ENCODE measurements at places on chromosomes 6 and 20.
A peak's percentile ranks its signal among the peaks of the same experiment; 100 is the strongest.

- no peaks in the 10 kb centered on the region for H3K4me1 ChIP-seq
- H3K4me3 ChIP-seq, result no peak overlapping the region
- H3K36me3 ChIP-seq, result no peaks in the 10 kb centered on the region
- DNase-seq, result no peak
These were observed 101.5 kb downstream of the KIF6 start for GRCh38 chr6:39623750-39624149.

GRCh38 chr6:99885051-99885450 is 109.0 kb downstream of the MCHR2 start:
- H3K4me1 ChIP-seq, result no peaks in the 10 kb centered on the region
- H3K27me3 ChIP-seq, result no peaks in the 10 kb centered on the region
- H3K36me3 ChIP-seq, result no peaks in the 10 kb centered on the region
- no peak overlapping the region for H3K4me3 ChIP-seq
- DNase-seq, result no peak

GRCh38 chr6:7543789-7544424 is 2.4 kb downstream of the DSP start:
- peak; percentile 38 for DNase-seq
- peaks cover 40% of the 10 kb centered on the region for H3K4me1 ChIP-seq
- H3K4me3 ChIP-seq, result peak overlapping the region; percentile 83
- peaks cover 44% of the 10 kb centered on the region for H3K27me3 ChIP-seq
- no peak overlapping the region for H3K27ac ChIP-seq

DNA sequence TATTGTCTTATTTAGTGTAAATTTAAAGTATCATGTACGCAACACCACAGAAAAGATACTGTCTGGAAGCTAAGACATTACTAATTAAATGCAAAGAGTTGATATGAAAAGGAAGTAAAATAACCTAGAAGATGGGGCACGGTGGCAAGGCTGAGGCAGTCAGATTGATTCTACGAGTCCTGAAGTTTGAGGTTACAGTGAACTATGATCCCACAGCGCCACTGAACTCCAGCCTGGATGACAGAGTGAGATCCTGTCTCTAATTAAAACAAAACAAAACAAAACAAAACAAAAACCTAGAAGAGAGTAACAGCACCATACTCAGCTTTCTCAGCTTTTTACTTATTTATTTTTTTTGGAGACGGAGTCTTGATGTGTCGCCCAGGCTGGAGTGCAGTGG is 199.0 kb downstream of the PRKN start:
- H3K36me3 ChIP-seq, result no peaks in the 10 kb centered on the region
- H3K27ac ChIP-seq, result no peak overlapping the region
- no peak for DNase-seq
- peaks cover 4% of the 10 kb centered on the region for H3K4me1 ChIP-seq

- H3K4me3 ChIP-seq, result no peak overlapping the region
- no peak overlapping the region for H3K27ac ChIP-seq
- peaks cover 4% of the 10 kb centered on the region for H3K4me1 ChIP-seq
- DNase-seq, result no peak
- H3K27me3 ChIP-seq, result no peaks in the 10 kb centered on the region
These were observed 100.1 kb upstream of the CCDC28A start for GRCh38 chr6:138673346-138674014.

DNA sequence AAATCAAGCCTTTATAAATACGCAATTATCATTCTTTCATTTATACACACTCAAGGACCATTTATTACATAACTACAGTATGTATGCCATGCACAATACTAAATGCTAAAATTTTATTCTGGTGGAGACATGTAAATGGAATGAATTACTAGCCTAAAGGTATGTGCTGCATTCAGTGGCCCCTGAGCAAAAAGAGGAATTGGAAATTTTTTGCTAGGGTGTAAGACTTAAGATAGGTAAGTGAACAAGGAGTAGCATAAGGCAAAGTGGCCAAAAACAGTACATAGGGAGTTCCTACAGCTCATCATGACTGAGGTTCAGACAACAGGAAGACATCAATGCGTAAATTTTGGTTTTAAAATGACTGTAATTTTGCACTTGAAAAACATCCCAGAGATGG is 2.3 kb upstream of the MTFR2 start:
- no peaks in the 10 kb centered on the region for H3K36me3 ChIP-seq
- no peaks in the 10 kb centered on the region for H3K4me1 ChIP-seq
- no peak for DNase-seq
- no peak overlapping the region for H3K27ac ChIP-seq
- H3K4me3 ChIP-seq, result no peak overlapping the region
- no peaks in the 10 kb centered on the region for H3K27me3 ChIP-seq

GRCh38 chr6:148192310-148192709 is 150.3 kb upstream of the SASH1 start:
- H3K4me1 ChIP-seq, result no peaks in the 10 kb centered on the region
- DNase-seq, result no peak
- H3K36me3 ChIP-seq, result no peaks in the 10 kb centered on the region
- H3K4me3 ChIP-seq, result no peak overlapping the region

DNA sequence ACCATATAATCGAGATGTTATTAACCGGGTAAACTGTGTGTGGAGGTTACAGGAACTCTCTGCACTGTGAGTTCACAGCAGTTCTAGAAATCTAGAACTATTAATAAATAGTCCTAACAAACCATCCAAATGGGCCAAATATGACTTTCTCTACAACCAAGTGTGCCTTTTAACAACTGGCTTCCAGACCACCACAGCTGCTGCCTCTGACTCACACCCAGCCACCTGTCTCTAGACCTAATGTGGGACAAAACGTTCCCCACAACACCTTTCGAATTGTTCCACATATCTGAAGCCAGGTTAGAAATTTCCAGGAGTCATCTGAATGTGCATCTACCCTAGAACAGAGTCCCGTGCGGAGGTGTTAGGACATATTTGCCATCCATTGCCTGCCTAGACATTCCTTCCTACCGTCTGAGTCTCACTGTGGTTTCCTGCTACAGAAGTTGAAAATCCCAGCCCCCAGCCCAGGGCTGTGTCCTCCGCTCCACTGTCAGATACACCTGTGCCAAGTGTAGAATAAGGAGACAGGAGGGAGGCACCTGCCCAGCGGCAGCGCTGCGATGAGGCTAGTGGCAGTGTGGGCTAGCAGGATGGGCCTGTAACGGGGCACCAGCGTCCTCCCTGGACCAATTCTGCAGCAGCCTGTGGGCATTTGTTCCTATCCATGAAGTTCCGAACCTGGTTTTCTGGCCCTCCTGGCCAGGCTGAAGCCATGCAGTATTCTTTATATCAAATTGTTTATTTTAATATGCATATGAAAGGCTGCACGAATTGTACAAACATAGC is 28.5 kb upstream of the MAP3K4 start:
- no peak overlapping the region for H3K4me3 ChIP-seq
- H3K27me3 ChIP-seq, result no peaks in the 10 kb centered on the region
- H3K27ac ChIP-seq, result no peak overlapping the region
- H3K36me3 ChIP-seq, result no peaks in the 10 kb centered on the region
- no peaks in the 10 kb centered on the region for H3K4me1 ChIP-seq

DNA sequence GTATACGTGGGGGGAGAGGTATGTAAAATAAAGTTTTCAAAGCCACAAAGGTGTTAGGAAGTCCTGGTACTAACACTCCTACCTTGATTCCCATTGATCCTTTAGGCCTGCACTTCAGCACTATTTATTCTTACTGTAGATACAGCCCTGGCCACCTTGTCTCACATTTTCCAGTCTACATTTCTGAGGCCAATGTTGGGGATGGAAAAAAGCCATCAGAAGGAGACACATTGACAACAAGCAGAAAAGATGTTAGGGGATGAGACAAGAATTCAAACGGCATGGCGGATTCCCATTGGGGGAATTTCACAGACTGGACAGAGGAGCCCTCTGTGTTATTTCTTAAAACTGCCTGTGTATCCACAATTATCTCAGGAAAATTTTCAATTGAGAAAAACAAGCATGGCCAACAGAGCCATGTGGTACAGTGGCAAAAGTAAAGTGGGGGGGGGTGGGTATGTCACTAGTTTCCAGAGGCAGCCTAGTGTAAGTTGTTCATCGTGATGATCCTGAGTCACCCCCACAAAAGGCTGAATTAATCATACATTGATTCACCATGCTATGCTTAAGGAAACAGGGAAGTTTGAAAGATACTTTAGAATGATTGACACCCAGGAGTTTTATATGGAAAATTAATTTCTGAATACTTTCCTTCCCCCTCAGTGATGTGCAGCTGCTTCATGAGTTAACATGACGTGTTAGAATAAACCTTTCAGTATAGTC is 40.5 kb downstream of the RREB1 start:
- peaks cover 71% of the 10 kb centered on the region for H3K4me1 ChIP-seq
- H3K4me3 ChIP-seq, result no peak overlapping the region
- H3K27me3 ChIP-seq, result no peaks in the 10 kb centered on the region
- no peaks in the 10 kb centered on the region for H3K36me3 ChIP-seq
- no peak overlapping the region for H3K27ac ChIP-seq

- H3K27ac ChIP-seq, result no peak overlapping the region
- peaks cover 21% of the 10 kb centered on the region for H3K27me3 ChIP-seq
- no peak overlapping the region for H3K4me3 ChIP-seq
- H3K36me3 ChIP-seq, result peaks cover 8% of the 10 kb centered on the region
- no peak for DNase-seq
- peaks cover 11% of the 10 kb centered on the region for H3K4me1 ChIP-seq
These were observed 1.6 kb downstream of the DBNDD2 start for GRCh38 chr20:45409521-45410272.

- no peak overlapping the region for H3K27ac ChIP-seq
- no peaks in the 10 kb centered on the region for H3K27me3 ChIP-seq
- DNase-seq, result no peak
- H3K36me3 ChIP-seq, result no peaks in the 10 kb centered on the region
These were observed 74.1 kb downstream of the PLEKHG1 start for GRCh38 chr6:150673720-150674346.

DNA sequence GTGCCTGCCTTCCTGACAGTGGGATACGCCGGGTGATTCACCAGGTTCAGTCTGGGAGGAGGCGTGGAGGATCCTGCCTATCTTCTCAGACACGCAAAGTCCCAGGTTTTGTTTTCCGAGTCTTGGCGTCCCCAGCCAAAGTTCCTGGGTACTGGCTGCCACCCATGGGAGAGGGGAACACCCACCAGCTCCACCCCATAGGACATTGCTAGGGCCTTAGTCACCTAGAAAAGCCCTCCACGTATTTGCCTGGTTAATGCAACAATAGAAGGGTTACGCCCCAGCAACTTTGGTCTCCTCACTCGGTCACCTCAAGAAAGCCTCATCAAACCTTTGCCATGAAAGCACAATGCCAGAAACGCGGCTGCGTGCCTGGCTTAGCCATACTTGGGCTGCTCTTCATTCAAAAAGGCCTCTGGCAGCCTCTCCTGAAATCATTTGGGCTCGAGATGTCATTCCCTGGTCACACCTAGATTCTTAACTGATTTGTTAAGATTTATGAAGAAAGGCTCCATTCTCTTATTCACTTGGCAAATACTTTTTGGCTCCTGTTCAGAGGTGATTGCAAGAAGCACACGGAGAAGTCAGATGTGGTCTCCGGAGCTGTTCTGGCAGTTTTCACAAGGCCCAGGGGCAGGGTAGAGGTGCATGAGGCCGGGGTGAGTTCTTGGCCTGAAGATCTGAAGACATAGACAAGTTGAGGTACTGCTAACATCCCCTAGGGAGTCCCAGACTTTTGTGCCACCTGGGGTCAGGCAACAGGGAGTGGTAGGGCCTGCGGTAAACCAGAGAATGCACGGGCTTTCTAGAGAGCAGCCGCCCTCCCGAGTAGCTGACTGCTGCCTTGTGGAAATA is 35.5 kb upstream of the ZNF133 start:
- H3K4me1 ChIP-seq, result no peaks in the 10 kb centered on the region
- no peak for DNase-seq
- H3K27ac ChIP-seq, result no peak overlapping the region
- H3K27me3 ChIP-seq, result no peaks in the 10 kb centered on the region

GRCh38 chr6:34938268-34938667 is 49.2 kb downstream of the ANKS1A start:
- H3K4me3 ChIP-seq, result no peak overlapping the region
- H3K4me1 ChIP-seq, result no peaks in the 10 kb centered on the region
- H3K36me3 ChIP-seq, result no peaks in the 10 kb centered on the region
- no peak for DNase-seq
- H3K27ac ChIP-seq, result no peak overlapping the region

GRCh38 chr6:40545954-40546353 is 41.2 kb downstream of the LRFN2 start:
- no peak overlapping the region for H3K4me3 ChIP-seq
- H3K27ac ChIP-seq, result no peak overlapping the region
- H3K36me3 ChIP-seq, result no peaks in the 10 kb centered on the region
- DNase-seq, result peak; percentile 88

- H3K4me1 ChIP-seq, result peaks cover 34% of the 10 kb centered on the region
- no peak overlapping the region for H3K27ac ChIP-seq
- no peaks in the 10 kb centered on the region for H3K36me3 ChIP-seq
- peaks cover 77% of the 10 kb centered on the region for H3K27me3 ChIP-seq
These were observed 14.0 kb downstream of the NRN1 start for GRCh38 chr6:5992551-5993225.

DNA sequence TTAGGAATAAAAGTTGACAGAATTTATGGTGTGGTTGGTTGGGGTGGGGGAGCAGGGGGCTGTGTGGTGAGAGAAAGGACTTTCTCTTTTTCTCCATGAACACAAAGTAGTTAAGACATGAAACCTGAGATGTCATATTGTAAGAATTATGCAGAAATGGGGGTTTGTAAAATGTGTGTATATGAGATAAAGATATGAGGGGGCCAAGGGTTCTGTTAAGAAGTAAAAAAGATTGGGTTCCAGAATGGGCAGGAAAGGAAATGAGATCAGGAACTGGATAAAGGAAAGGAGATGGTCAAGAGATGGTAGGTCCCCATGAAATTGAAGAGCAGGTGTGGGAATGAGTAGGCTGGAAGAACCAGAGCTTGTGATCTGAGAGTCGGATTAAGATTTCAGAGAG is 9.7 kb downstream of the RNF146 start:
- H3K4me1 ChIP-seq, result no peaks in the 10 kb centered on the region
- no peak for DNase-seq

GRCh38 chr6:56771929-56772607 is 129.4 kb upstream of the DST start:
- H3K36me3 ChIP-seq, result no peaks in the 10 kb centered on the region
- H3K27me3 ChIP-seq, result no peaks in the 10 kb centered on the region
- no peak for DNase-seq
- peaks cover 68% of the 10 kb centered on the region for H3K4me1 ChIP-seq
- no peak overlapping the region for H3K4me3 ChIP-seq

All from GM23338 (cell line).